Suppressor macrophage treated with lipopolysaccharide for 4 hours (primary cell): ENCODE measurements at places on chromosomes 3 and 15.

DNA sequence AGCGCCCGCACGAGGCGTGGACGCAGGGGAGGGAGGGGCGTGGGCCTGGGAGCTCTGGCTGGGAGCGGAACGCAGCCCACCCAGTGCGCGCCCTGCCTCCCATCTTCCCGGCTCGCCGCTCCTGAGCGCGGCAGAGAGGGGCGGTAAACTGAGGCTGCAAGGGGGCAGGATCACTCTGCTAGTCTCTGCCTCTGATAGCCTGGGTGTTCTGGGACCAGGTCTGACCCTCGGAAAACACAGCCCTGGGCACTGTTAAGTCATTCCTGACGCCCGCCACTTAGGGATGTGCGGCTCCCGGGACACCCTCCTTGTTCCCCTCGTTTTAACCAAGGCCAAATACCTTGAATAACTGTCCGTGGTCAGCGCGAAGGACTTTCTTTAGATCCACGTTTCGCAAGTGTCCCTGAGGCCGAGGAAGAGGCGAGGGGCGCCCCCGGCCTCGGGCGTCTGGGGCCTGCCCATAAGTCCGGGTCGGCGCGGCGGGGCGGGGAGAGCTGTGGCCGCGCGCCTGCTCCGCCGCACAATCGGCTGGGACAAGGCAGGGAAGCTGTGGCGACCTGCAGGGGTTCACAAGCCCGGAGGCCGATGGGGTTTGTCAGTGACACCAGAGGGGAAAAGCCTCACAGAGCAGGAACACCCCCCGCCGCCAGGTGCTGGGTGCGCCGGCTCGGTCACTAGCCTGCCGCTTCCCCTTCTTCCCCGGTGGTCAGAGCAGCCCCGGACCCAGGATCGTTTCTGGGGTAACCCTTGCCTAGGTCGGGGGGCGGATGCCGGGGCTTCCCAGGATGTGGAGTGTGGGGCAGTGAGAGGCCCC is 1.5 kb downstream of the ITPKA start:
- DNase-seq: no peak

DNA sequence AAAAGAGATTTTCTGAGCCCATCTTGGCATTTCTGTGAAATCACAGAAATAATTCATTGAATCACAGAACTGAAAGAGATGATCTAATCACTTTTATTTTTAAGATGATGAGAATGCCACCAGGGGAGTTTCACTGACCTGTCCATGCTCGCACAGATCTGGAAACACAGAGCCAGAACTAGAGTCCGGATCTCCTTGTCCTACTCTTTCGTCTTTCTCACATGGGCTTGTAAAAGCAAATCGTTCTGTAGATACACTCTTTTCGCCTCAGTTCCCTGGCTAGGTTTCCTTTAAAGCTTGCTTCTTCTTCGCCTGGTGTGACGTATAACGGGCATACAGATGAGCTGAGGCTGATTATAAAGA is 122.5 kb upstream of the SPRED1 start:
- no peak for DNase-seq

GRCh38 chr15:39300451-39301153 is 280.3 kb upstream of the THBS1 start:
- DNase-seq: no peak

GRCh38 chr3:133329626-133330025 is 70.2 kb upstream of the BFSP2 start:
- DNase-seq: no peak

DNA sequence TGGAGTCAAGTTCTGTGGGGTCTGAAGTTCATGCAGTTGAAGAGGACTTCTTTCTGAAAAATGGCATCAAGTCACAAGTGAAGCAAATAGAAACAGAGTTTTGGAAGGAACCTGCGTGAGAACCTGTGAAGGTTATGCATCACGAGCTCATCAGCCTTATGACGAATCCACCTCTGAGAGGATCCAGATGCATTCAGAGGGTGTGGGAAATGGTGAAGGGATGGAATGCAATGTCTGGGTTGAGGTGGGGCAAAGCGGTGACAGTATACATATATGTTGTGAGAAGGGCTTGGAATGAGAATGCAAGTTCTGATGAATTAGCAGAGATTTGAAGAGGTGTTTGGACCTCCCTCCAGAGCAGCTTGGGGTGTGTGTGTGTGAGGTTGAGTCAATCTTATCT is 382.1 kb upstream of the TBL1XR1 start:
- DNase-seq: no peak

DNA sequence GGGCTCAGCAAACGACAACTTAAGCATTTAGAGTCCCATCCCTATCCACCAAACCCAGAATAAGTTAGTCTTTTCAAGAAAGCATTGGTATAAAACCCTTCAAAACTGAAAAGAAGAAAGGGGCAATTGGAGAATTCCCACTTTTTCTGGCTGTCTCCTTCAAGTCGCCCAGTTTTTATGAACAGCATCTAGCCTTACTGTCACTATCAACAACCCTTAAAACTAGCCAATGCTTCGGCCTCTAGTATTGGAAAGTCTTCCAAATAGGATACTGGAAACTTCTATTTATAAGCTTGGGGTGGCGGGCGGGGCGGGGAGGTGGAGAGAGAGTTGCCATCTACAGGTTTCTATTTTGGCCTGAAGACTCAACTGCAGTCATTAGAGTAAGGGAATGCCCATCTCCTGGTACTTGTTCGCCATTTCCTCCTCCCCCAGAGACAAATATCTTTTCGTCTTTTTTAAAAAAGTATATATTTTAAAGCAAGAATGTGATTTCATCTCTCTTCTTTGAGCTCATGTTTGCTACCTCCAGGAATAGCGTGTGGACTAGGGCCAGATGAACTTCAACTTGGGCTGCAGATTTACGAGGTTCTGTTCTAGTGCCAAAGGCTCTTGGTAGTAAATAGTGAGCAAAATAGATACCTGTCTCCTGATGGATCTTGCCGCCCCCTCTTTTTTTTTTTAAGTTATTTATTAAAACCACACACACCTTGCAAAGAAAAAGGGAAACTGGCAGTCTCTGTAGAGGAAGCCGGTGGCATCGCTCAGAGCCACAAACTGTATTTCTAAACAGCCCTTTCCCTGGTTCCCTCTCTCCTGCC is 2.7 kb downstream of the BCL6 start:
- peak; percentile 45 for DNase-seq

GRCh38 chr3:23735535-23736326 is 70.0 kb upstream of the UBE2E1 start:
- DNase-seq: no peak
